ENCODE measurements at places on chromosomes 2 and 18.

- DNase-seq = no peak
Observed at GRCh38 chr18:7940971-7941370, 373.9 kb downstream of the PTPRM start.

DNA sequence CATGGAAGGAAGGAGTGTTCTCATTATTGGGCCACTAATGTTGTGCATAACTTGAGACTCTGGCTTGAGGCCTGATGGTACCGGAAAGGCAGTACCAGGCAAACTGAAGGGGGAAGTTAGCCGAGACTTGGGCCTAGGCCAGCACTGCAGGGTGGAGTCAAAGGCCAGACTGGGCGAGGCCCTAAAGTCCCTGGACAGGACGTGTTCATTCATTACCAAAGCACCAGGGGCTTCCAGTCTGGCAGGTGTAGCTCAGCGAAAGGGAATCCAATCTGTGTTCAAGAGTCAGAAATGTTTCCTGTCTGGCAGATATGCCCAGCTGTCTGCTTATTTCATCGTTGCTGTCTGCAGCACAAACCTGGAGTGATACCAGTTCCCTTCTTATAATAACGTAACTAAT, 4.7 kb upstream of the ITSN2 start:
- peak; percentile 68 for DNase-seq

DNA sequence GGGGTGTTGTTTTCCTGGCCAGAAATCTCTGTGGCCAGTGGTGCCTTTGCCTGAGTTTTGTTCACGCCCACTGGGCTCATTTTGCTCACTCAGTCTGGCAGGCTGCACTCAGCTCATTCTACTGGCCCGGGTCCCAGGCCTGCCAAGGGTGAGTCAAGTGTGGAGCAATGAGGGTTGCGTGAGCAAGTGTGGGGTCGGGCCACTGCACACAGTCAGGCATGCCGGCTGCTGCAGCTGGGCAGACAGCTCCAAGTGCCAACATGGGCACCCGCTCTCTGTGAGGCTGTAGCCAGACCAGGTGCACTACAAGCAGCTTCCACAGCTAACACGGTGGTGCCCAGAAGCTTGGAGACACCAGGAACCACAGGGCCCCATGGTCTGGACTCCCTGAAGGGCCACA, 801.1 kb upstream of the RAB6C start:
- DNase-seq = peak; percentile 22

DNA sequence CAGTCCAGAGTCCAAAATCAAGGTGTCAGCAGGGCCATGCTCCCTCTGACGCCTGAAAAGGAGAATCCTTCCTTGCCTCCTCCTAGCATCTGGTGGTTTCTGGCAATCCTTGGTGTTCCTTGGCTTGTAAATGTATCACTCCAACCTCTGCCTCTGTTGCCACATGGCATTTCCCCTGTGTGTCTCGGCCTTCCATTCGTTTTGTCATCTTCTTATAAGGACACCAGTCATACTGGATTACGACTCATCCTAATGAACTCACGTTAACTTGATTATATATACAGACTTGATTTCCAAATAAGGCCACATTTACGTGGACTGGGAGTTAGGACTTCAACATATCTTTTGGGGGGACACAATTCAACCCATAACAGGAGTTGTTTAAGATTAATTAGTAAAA, 15.8 kb downstream of the PMAIP1 start:
- no peak for DNase-seq

DNA sequence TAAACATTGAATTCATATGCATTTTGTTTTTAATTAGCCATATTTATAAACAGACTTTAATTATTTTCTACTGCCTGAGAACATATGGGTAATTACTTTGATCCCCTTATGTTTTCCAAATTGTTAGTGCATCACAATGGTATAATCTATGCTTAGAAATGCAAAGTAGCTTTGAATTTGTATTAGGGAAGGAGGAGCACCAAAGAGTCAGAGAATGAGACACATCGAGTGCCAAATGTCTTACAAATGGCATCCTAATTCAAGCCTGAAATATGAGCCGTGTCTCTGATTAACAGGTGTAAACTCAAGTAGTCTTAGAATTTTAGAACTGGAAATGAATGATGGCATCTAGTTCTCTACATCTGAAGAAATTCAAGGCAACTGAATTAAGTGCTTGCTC, 8.7 kb upstream of the HNMT start:
- DNase-seq = no peak

GRCh38 chr2:192145496-192145895, 49.2 kb downstream of the TMEFF2 start:
- no peak for DNase-seq

DNA sequence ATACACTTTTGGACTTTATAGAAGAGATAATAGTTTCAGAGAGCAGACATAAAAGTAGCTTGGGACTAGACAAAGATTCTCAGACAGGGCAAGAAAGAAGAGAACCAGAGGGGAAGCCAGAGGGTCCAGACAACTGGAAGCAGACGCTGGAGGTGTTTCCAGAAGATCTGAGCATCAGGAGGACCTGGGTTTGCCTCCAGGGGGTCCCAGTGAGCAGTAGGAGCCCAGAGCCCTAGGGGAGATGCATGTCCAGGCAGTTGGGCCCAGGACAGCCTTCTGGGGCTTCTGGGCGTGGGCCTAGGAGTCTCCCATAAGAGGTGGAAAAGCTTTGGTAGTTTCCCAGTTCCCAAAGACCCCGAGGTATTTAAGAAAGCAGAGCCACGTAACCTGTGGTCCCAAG, 251.2 kb upstream of the ID2 start:
- DNase-seq = no peak

DNA sequence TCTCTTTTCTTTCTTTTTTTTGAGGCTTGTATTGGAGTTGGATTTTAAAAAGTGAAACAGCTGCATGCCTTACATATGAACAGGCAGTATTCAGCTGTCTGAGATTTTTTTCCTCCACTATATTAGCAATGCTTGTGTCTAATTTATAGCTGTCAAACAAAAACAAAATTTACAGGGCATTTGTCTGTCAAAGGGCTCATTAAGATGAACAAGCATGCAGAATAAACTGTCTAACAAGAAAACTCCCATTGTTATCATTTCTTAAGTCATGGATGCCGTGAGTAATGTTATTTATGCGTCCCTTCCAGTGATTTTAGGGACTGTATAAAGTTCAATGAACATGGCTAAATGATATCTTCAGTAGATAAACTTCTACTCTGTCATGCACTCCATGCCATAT, 674.7 kb downstream of the PLCL1 start:
- no peak for DNase-seq

- no peak for DNase-seq
Observed at GRCh38 chr18:46723856-46724415, 32.9 kb downstream of the ST8SIA5 start.

- no peak for DNase-seq
Observed at GRCh38 chr2:118300832-118301231, 212.6 kb downstream of the INSIG2 start.

- no peak for DNase-seq
Observed at GRCh38 chr2:109538546-109538945, 75.2 kb downstream of the SEPTIN10 start.

DNA sequence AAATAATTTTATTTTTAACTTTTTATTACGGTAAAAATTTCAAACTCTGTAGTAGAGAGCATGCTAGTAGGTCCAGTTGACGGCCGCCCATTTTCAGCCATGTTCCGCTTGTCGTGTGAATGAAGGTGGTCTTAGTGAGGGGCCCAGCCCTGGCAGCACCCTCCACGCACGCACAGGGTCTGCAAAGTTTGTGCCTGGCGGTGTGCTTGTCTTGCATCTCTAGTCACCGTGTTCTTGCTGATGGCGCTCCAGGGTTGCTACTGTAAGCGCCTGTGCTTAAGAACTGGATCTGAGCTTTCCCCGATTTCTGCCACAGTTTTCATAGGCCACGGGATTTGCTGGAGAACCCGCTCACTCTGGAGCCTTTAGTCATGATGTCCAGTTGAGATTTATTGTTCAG, 28.9 kb downstream of the LDLRAD4 start:
- no peak for DNase-seq

DNA sequence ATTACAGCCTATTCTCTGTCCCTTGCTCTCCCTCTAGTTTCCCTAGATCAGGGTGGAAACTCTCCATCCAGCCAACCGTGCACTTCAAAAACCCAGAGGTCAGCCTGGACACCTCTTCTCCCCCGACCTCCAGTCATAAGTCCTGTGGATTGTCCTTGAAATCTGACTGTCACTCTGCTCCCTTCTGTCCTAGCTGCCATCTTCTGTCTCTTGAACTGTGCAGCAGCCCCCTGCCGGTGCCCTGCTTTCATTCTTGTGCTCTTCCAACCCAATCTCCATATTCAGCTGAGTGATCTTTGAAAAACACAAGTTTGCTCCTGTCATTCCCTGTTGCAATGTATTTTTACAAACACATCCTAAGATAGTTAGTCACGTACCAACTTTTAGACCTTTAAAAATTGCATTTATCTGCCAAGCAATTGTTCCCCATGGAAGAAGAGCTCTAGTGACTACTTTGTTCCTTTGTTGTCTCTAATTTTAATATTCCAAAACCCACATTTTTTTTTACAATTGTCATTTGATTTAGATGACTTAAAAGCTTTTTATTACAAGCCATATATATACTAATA, 254.3 kb downstream of the CAMKMT start:
- DNase-seq = no peak

DNA sequence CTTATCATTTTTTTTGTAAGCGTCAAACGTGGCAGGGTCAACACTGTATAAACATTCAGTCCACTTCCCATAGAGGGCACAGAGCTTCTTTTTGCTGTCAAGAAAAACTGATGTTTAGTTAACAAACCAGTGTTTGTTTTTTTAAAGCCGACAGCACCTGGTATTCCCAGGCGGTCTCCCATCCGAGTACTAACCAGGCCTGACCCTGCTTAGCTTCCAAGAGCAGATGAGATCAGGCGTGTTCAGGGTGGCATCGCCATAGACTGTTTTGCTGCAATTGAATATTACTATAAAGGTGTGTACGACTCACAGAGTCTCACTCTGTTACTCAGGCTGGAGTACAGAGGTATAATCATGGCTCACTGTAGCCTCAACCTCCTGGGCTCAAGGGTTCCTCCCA, 31.5 kb downstream of the CABYR start:
- DNase-seq = no peak

DNA sequence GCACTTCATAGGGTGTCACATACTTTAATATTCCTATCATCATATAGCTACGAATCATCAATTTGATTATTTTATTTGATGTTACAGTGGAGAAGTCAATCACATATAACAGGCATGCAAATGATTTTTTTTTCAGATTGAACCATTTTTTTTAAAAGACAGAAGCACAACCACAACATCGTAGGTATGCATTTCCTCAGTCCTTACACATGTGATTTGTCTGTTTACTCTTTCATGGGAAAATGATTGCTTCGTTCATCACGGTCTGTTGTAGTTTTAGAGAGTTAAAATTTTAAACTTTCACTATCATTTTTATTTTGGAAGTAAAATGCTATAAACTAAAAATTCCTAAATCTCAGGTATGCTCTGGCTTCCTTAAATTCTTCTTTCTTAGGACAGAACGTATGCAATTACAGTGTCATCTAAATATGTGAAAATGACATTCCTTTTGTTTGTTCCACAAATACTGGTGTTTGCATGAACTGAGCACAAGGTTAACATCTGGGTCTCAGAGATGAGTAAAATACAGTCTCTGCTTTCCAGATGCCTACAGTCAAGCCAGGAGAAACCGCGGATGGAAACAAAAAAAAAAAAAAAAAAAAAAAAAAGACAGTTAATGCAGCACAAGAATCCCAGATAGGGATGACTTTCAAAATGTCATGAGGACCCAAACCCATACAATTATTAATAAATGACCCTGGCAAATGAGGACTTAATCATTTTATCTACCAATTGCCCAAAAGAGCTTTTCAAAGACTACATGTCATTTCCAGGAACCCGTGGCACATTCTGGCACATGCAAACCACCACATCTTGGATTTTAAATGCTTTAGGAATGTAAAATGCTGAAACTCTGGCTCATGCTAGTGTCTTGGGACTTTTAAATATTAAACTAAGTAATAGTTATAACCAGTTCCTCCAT, 201.2 kb downstream of the LRP1B start:
- no peak for DNase-seq

- DNase-seq = no peak
Observed at GRCh38 chr2:81714817-81715216, 1410.3 kb upstream of the LRRTM1 start.

GRCh38 chr18:24234330-24234729, 95.5 kb downstream of the CABYR start:
- no peak for DNase-seq

GRCh38 chr2:55309446-55309845, 40.4 kb upstream of the MTIF2 start:
- no peak for DNase-seq

- no peak for DNase-seq
Observed at GRCh38 chr2:207243601-207244000, 77.9 kb upstream of the KLF7 start.

DNA sequence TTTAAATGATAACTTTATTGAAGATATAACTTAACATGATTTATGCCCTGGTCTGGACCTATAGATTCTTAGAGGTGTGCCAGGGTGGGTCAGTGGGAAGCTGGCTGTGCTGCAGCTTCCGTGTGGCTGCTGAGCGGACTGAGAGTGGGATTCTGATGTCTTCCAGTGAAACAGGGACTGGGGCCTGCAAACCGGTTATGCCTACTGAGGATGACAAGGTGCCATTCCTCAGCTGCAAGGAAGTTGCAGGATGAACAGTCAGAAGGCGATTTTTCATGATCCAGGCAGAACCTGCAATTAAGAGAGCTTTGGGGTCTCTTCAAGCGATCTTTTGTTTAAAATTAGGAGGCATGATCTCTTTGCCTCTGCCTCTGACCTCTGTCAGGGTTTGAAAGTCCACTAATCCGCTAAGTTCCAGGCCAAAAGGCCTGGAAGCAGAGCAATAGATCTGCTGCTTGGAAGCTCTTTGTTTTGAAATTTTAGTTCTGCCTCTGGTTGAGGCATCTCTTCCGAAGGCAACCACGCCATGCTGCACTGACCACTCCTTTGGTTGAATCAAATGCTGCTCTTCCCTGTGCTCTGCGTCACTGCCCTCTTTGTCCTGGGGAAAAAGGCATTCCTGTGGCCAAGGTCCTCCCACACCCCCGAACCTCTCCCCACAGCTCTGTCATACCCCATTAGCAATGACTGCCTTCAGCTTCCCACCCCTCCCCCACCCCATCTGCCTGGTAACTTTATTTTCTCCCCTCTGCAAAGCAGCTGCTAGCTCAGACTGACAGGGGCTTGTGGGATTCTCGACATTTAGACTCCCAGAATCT, 2.0 kb downstream of the TMEM169 start:
- no peak for DNase-seq

DNA sequence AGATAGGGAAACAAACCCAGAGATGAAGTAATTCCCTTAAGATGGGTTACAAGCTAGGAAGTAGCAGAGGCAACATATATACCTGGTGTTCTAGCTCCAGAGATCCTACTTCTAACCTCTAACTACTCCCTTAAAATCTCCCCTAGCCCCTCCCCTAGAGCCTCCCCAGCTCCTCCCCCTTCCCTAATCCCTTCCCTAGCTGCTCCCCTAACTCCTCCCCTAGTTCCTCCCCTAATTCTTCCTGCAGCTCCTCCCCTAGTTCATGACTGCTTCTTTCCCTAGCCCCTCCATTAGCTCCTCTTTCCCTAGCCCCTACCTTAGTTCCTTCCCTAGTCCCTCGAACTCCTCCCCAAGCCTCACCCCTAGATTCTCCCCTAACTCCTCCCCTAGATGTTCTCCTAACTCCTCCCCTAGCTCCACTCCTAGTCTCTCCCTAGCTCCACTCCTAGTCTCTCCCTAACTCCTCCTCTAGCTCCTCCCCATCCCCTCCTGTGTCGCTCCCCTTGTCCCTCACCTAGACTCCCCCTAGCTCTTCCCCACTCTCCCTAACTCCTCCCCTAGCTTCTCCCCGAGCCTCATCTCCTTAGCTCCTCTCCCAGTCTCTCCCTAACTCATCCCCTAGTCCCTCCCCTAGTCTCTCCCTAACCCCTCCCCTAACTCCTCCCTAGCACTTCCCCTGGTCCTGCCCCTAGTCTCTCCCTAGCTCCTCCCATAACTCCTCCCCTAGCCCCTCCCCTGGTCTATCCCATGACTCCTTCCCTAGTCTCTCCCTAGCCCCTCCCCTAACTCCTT, 108.9 kb downstream of the CD226 start:
- peak; percentile 67 for DNase-seq
